ENCODE measurements at places on chromosomes 1 and 21.
A peak's percentile ranks its signal among the peaks of the same experiment; 100 is the strongest.

DNA sequence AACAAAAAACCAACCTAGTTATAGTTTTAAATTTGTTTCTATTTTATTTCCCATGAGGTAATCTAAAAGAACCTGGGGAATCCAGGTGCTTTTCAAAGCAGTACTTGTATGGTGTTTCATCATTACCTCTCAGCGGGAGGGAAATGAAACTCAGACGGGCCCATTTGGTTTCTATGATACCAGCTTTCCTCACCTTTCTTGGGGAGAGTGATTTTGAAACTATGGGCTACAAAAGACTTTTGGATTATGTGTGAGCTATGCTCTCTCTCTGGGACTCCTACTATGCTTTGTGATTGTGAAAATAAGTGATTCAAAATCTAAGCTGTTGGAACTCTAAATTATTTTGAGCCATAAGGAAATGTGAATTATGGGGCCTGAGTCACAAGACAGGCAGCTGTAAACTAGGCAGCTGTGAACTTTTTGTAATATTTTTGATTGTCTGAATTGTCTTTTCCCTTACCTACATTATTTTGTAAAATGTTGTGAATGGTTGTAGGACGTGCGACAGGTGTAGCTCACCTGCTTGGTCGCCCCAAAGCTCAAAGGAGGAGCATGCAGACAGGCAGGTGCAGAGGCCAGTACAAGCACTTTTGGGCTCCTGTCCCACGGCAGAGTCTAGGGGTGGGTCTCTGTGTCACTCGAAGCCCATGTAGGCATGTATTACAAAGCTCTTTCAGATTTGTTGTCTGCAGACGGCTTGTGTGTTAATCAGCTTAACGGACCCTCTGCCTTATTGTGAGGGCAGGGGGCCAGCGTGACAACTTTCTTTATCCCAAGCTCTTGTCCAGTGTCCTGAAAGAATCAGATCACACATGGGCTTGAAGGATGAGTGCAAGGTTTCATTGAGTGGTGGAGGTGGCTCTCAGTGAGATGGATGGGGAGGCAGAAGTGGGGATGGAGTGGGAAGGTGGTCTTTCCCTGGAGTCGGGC is 64.8 kb upstream of the BACH1 start:
- peak; percentile 55 for DNase-seq

- no peak for DNase-seq
Observed at GRCh38 chr1:117695796-117696490, 90.1 kb downstream of the TENT5C start.

DNA sequence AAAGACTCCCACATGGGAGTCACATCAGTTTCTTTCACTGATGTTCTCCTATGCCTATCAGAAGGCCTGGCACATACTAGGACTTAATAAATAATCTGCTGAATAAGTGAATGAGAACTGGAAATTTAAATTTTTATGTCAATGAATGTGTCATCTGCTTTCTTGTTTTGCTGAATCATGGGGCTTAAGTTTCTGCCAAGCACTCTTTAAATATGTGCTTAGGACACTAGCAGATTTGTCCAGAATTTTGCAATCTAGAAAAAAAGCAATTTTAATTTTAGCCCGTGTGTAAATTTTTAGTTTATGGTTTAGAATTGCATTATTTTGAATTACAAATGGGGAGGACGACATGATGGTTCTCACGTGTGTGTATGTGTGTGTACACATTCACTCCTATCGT is 803.1 kb downstream of the USP25 start:
- DNase-seq: no peak

DNA sequence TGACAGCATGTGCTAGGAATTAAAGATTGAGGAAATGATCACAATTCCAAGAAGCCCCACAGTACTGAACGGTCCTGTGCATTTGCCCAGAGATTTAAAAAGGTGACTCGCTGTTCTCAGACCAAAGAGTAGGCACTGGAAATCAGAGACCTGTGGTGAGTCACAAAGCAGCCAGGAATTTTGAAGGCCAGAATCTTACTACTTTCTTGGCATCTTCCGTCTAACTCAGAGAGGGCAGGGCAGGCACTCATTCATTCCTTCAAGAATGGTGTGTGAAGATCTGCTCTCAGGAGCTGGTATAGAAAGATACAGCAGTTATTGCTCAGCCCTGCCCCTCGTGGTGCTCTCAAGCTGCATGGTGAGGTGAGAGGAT is 57.9 kb downstream of the BRINP2 start:
- DNase-seq: no peak

DNA sequence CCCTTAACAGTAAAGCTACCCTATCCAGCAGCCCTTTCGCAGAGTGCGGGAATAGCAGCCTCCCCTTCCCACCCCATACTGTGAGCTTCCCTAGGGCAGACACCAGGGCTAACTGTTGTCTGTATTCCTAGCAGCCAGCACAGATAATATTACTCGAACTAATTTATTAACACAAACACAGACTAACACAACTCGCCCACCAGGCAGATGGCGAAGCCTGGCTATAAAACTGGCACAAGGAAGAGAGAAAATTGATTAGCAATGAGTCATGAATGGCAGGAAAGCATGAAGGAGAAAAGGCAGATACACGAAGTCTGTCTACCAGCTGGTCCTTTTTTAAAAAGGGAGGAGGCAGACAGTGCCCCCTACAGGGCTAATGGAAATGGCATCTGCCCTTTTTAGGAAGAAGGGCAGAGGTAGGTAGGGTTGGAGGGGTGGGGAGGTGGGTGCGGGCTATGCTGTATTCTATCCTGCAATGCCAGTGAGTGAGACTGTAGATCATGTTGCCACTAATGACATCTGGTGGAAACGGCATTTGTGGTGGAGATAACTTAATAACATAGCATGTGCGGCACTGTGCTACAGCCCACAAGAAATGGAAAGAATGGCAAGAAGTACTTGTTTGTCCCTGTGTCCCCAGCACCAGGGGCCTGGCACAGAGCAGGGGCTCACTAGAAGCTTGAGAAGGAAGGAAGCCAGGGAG is 30.6 kb upstream of the CTPS1 start:
- DNase-seq: peak; percentile 73

- peak; percentile 97 for DNase-seq
Observed at GRCh38 chr1:43946236-43947060, at the start of gene IPO13. Gene IPO13, plus strand, starts transcription at chr1:43946950. Its CDS starts 651 bp downstream, at chr1:43947601.

All from stimulated activated CD4-positive, alpha-beta T cell treated with anti-CD3 and anti-CD28 coated beads, Interleukin-15, amount 100 ng/mL, for 24 hours (primary cell).